ENCODE measurements at places on chromosomes 16 and 17.

- DNase-seq = no peak
Measured at GRCh38 chr16:64159976-64160375, 961.9 kb downstream of the CDH11 start.

DNA sequence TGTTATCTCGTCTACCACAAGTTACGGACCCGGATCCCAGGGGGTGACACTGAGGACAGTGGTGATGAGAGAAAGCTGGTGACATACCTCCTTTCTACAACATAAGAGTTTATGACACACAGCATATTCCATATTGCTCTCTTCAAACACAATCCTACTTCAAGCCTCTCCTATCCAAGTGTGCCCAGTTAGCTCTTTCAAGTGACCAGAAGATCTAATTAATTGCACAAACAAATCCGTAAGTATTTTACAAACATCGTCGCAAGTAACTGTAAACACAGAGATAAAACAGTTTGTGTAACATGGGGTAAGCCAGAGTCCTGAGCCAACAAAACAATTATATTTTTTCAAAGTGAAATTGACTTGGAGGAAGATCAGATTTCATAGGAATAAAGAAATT lies 235.0 kb downstream of the CHD9NB start:
- no peak for DNase-seq

DNA sequence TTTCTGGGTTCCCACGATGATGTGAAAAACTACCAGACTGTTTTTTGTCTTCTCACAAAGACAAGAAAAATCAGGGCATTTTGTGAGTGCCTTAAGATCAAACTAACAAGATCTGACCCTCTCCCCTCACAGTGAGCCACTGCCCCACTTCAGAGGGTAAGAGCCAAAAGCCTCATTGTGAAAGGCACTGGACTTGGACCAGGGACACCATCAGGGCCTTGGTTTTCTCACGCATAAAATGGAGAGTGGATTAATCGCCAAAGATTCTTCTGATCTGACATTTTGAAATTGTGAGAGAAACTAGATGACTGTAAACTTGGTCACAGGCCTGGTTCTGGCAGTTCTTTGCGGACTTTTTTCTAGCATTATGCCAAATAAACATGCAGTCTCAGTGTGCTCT lies 21.0 kb upstream of the ENDOV start:
- no peak for DNase-seq

DNA sequence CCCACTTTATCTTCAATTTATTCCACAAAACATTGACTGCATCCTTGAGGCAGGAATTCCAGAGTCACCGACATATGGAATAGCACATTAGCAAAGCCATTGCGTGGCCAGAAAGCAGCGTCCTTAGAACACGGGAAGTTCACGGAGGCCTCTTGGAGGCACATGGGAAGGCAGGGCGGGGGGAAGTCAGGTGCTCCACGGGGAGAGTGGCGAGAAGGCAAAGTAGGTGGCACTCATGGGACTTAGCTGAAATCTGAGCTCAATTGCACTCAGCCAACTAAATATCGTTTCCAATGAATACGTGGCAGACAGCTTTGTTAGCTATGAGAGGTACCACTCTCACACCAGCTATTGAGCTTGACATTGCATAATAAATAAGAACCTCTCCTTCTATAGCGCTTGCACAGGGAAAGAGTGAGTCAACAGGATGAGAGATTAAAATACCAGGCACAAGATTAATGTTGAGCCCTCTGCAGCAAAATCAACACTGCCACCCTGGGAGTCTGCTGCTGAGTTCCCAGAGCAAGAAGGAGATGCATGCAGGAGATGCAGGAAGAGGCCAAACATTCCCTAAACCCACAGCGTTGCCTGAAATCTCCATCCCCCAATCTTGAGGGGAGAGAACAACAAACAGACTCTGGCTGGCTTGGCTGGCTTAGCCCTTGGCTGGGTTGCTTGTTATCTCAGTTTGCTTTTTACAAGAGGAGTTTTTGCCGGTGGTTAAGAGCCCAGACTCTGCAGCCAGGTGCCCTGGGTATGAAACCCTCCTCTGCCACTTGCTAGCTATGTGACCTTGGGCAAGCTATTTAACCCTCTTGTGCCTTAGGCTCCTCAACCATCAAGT lies 28.8 kb downstream of the ABCC12 start:
- peak; percentile 74 for DNase-seq

GRCh38 chr17:74898376-74898946 lies 5.0 kb upstream of the FADS6 start:
- no peak for DNase-seq

GRCh38 chr17:43224146-43224705 lies 4.2 kb downstream of the CCDC200 start:
- DNase-seq = no peak

DNA sequence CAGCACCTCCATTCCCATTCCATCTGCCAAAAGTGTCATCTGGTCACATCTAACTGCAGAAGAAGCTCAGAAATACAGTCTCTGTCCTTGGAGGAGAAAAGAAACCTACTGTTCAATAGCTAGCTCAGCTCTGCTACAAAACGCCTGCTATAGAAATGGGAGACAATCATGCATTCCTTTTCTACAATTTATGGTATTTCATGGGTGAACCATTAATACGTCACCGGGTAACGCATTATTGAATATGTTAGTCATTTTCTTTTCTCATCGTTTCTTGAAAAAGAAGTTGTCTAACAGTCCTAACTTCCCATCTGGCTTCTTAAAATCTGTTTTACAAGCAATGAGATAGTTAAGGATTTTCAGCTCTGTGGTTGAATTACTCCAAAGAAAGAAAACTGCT lies 496.7 kb upstream of the RBFOX1 start:
- no peak for DNase-seq

DNA sequence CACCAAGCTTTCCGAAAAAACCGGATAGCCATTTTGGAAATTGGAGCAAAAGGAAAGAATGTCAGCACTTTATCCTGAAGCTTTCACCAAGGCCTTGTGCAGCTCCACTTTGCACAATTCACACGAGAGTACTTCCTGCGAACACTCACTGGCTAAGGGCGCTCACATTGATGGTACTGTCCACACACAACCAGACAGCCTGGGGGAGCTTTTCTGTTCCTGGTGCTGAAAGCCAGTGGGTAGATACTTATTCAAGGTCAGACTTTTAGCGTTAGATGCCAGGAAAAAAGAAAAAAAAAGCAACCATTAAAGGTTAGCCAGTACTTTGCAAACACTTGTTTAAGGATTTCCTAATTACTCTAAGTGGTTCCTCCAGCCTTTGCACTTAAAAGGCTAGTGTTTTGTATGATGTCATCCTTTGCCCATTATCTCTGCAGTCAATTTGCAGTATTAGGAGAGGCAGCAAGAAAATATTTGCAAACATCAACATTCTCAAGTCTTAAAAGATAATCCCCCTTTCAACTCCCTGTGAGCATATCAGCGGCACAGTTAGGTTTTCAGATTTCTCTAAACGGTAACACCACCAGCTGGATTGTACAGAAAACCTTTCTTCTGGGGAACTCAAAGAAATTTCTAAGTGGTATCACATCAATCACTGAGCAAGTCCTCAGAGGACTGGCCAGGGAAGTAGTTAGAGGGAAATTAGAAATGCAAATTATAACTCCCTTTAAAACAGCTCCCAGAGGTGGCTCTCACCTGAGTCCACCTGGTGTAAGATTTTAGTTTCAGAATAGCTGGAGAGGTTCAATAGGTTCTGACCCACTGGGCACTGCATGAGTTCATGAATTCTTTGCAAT lies 243.4 kb upstream of the IRX5 start:
- no peak for DNase-seq

GRCh38 chr17:38613525-38613980 lies 7.8 kb upstream of the SRCIN1 start:
- DNase-seq = no peak

DNA sequence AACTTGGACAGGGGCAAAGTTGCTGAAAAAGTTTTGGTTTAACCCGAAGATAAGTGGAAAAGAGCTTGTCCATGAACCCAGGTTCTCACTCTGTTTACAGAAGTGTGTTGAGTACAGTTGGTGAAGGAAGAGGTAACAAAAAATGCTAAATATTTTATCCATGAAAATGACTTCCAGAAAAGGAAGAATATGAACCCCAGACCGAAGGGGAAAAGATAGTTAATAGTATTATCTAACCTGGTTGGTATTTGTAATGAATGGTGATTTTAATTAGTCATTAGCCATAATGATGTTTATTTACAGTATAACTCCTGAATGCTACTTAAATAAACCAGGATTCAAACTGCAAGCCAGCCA lies 574 bp upstream of the TMEM106A start:
- no peak for DNase-seq

DNA sequence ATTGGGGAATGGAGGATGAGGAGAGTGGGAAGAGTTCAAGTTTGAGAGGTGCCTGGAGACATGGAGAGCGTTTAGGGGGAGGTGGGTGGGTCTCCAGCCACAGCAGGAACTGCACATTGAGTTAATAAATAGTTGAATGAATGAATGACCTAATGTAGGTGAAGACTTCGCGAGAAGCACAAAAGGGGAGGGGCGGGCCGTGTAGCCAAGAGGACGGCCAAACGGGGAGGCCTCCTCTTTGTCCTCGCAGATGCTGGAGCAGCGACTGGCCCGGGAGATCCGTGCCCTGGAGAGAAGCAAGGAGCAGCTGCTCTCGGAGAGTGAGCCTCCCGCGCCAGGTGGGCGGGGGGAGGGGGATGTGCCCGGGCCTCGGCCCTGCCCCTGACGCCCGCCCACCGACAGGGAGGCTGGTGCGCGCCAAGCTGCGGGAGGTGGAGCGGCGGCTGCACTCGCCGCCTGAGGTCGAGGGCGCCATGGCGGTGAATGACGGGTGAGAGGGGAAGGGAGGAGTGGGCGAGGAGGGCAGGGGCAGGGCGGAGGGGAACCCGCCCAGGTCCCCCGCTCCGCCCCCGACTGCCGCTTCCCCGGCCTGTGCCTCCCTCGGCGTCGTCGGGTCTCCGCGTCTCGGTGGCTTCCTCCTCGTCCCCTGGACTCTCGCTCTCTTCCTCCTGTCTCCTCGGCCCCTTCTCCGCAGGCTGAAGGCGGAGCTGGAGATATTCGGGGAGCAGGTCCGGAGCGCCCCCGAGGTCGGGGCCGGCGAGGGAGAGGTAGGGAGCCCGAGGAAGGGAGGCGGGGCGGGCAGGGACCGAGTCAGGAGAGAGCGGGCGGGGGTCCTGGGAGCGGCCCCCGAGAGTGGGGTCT lies 12.9 kb downstream of the SYCE1L start:
- peak; percentile 57 for DNase-seq

GRCh38 chr17:38796451-38797157 lies 2.8 kb downstream of the PIP4K2B start:
- no peak for DNase-seq

DNA sequence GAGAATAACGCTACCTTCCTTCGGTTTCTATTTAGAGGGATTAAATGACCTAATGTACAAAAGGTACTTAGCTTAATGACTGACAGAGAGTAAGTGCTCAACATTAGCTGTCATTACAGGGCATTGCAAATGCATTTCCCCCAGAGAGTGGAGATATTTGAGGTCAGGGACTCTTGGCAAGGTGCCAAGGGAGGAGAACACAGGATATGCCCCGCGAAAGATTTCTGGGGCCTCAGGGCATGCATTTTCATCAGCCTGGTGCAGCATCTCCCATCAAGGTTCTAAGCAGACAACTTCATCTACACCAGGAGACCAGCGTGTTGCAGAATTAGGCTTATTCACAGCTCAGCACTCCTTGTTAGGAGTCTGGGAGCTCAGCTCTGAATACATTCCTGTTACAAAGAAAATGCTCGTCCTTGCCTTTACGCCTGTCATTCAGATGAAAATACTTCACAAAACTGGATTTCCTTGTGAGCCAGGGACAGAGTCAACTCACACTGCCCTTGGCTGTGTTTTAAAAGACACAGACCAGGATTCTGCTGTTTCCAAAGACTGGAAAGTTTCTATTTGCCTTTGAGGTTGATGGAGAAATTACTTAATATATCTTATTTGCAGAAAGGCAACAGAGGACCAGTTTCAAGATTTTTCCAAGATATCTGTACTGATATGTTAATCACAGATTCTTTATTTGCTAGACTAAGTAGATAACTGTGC lies 108.2 kb downstream of the VAT1L start:
- no peak for DNase-seq

DNA sequence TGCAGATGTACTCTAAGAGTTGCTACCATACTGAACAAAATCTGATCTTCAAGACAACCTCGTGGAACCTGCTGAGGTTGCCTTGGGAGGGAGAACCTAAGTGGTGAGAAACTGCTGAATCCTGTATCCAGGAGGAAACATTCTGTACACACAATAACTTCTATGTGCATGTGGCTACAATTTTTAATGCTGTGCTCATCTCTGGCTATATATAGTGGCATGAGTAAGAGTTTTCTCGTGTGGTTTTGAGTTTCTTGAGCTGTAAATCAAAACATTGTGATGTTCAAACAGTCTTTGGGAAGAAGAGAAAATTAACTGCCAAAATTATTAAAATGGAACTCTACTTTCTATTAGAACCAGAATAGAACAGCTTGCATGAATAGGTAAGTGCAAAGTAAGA lies 206.8 kb downstream of the CA10 start:
- DNase-seq = no peak

GRCh38 chr17:6666557-6666956 lies 15.0 kb downstream of the C17orf100 start:
- no peak for DNase-seq
